Inflammatory macrophage treated with lipopolysaccharide for 1 hour (primary cell): ENCODE measurements at places on chromosomes 7 and 10.

DNA sequence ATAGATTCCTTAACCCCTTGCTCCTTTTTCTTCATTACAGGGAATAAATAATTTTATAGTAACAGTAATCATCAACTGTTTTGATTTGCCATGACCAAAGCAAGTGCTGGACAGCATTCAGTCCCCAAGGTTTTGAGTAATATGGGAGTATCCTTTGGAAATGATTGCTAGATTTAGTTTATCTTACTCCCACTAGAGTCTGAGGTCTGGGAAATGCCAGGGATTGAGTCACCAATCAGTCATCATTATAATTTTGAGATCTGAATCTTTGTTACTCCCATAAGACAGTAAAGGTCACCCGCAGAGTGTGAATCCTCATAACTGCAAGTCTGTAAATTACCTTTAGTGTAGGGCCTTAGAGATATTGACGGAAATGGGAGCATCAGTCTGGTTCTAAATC, 133.7 kb upstream of the SEMA3E start:
- DNase-seq, result no peak

- DNase-seq, result no peak
These were observed 173.1 kb downstream of the MYOF start for GRCh38 chr10:93309062-93309461.

- DNase-seq, result no peak
These were observed 208.4 kb upstream of the TCERG1L start for GRCh38 chr10:131519723-131520605.

GRCh38 chr10:77165445-77166208, 472.0 kb downstream of the KCNMA1 start:
- peak; percentile 75 for DNase-seq

- DNase-seq, result no peak
These were observed 1022.2 kb upstream of the LRRTM3 start for GRCh38 chr10:65903620-65904019.

GRCh38 chr7:105596866-105597265, 15.6 kb upstream of the EFCAB10 start:
- DNase-seq, result no peak
